ENCODE measurements at places on chromosomes 5 and 9.

GRCh38 chr9:77712533-77713130 lies 64.5 kb upstream of the GNA14 start:
- peak; percentile 44 for DNase-seq

DNA sequence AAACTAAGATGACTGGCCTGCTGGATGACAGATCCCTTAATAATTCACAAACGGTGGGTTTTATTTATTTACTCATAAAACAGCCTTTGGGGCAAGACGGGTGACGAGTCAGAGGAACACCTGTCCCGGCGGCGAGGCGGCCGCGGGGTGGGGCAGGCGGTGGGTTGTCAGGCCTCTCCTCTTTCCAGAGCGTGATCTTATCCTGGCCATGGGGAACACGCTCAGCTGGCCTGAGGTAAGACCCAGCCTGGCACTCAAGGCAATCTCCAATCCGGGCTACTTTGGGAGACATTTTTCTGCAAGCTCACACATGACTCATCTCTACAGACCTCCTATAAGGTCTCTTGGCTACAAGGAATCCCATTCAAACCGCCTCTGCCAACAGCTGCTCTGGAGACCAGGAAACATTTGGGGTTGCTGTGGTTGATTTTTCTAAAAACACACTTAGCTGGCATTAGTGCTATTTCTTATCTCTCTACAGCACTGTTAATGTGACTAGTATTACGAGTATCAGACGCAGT lies 6.3 kb downstream of the RAPGEF1 start:
- DNase-seq = peak; percentile 95

GRCh38 chr5:775961-776861 lies 8.3 kb downstream of the ZDHHC11B start:
- no peak for DNase-seq

GRCh38 chr9:81585191-81585763 lies 104.1 kb downstream of the TLE1 start:
- no peak for DNase-seq

DNA sequence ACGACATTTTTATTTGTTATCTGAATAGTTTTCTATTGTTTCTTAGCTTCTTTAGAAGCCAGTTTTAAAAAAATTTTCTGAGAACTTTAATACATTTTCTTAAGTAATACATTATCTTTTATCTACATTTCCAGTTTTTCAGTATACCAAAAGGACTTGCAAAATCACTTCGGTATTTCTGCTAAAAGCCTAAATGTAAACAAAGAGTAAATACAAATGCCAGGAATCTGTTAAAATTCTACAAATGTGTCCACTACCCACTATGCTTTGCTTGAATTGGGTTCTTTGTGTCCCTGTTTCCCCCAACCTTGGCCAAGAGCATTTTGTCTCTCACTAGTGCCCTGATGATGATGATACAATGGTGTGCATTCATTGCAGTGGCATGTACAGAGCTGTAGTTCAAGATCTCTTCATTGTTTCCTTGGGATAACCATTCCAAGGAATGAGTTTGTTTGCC lies 611.2 kb downstream of the NR2F1-AS1 start:
- no peak for DNase-seq

DNA sequence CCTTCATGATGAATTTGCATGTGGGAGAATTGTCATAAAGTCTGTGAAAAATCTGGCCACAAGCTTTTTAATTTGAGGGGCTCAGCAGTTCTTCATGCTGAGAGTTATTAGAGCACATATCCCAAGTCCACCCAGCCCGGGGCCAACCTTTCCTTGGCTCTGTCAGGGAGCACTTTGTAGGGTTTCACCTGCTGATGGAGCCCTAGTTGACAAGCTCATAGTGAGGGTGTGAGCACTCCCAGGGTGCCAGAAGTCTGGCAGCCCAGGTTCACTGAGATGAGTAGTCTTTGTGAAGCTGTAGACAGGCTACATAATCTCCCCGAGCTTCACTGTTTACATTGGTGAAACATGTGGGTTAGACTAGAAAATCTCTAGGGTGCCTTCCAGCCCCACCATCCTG lies 97.2 kb upstream of the NREP start:
- DNase-seq = no peak

GRCh38 chr5:137688210-137688840 lies 47.6 kb downstream of the KLHL3 start:
- DNase-seq = no peak

Measured in hematopoietic multipotent progenitor cell treated with erythropoietin and hydrocortisone succinate and interleukin-3 and kit ligand, for 4 days (in vitro differentiated cells).